Activated T-cell treated with anti-CD3 and anti-CD28 coated beads for 48 hours (primary cell): ENCODE measurements at places on chromosomes 11 and 22.
A peak's percentile ranks its signal among the peaks of the same experiment; 100 is the strongest.

DNA sequence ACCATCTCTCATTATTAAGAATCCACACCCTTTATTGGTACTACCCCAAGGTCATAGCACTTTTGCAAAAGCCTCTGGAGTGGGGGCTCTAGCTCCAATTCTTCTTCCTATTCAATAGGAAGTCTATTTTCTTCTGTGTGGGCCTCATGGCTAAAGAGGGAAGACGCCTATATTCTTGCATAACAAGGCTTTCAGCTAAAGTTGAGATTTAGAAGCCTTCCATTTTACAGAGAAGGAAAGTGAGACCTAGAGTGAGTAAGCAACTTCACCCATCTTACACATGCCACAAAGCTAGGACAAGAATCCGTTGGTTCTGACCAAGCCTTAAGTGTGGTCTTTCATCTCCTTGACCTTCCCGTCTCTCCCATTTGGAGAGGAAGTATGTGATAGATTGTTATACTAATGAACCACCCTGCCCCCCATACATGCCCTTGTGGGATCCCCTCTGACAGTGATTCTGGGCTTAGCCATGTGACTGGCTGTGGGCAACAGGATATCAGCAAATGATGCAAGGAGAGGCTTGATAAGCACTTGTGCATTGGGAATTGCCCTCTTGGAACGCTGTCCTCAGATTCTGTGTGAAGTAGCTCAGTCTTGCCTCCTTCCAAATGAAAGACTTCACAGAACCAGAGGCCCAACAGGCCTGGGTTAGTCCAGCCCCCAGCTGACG is 12.3 kb downstream of the BACE1 start:
- DNase-seq = no peak

GRCh38 chr11:130448416-130449309 is at the start of gene ADAMTS15:
ADAMTS15 (plus strand) TSS chr11:130448645; CDS start chr11:130448974, 329 bp downstream.
- peak; percentile 35 for DNase-seq

- no peak for DNase-seq
These were observed 48.7 kb downstream of the LRRC32 start for GRCh38 chr11:76621868-76622267.

GRCh38 chr22:30887861-30888260 is 80.7 kb downstream of the MORC2 start:
- no peak for DNase-seq

GRCh38 chr11:78166855-78167469 is 21.5 kb downstream of the KCTD21 start:
- DNase-seq = no peak

- no peak for DNase-seq
These were observed 205.9 kb downstream of the ST3GAL4 start for GRCh38 chr11:126561327-126561893.

DNA sequence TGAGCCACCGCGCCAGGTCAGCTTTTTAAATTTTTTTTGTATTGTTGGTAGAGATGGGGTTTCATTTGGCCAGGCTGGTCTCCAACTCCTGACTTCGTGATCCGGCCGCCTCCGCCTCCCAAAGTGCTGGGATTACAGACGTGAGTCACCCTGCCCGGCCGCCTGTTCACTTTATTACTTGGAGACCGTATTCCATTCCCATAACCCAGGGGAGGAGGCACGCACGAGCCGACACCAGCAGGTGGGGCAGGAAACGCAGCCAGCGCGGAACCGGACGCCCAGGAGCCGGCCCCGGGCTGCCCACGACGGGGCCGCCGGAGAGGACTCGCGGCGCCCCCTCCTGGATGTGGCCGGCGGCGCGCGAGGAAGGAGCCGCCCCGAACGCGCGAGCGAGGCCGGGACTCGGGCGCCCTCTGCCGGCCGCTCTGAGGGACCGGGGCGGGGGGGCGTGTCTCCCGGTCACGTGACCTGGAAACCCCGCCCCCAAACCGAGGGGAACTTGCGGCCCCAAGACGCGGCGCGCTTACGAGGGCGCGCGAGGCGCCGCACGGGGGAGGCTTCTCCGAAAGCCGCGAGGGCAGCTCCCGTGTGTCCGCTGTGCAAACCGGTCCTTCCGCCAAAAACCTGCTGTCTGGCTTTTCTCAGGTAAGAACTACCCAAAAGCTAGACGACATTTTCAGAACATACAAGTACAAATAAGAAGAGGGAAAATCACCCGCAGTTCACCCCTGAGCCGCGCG is 11.6 kb upstream of the RNH1 start:
- DNase-seq = peak; percentile 92
